A673 (cell line): ENCODE measurements at places on chromosomes 16 and 17.
A peak's percentile ranks its signal among the peaks of the same experiment; 100 is the strongest.

DNA sequence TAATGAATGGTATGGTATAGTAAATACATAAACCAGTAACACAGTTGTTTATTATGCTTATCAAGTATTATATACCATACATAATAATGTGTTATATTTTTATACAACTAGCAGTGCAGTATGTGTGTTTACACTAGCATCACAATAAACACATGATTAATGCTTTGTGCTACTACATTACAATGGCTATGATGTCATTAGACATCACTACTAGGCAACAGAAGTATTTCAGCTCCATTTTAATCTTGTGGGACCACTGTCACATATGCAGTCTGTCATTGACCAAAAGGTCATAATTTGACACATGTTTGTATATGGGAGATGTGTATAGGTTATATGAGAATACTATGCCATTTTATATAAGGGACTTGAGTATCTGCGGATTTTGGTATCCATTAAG is 32.7 kb downstream of the TRIM37 start:
- DNase-seq, result no peak

- no peak for DNase-seq
Measured at GRCh38 chr17:49935526-49936210, 33.3 kb upstream of the DLX4 start.

GRCh38 chr16:84834403-84834772 is 14.6 kb downstream of the CRISPLD2 start:
- DNase-seq, result no peak

DNA sequence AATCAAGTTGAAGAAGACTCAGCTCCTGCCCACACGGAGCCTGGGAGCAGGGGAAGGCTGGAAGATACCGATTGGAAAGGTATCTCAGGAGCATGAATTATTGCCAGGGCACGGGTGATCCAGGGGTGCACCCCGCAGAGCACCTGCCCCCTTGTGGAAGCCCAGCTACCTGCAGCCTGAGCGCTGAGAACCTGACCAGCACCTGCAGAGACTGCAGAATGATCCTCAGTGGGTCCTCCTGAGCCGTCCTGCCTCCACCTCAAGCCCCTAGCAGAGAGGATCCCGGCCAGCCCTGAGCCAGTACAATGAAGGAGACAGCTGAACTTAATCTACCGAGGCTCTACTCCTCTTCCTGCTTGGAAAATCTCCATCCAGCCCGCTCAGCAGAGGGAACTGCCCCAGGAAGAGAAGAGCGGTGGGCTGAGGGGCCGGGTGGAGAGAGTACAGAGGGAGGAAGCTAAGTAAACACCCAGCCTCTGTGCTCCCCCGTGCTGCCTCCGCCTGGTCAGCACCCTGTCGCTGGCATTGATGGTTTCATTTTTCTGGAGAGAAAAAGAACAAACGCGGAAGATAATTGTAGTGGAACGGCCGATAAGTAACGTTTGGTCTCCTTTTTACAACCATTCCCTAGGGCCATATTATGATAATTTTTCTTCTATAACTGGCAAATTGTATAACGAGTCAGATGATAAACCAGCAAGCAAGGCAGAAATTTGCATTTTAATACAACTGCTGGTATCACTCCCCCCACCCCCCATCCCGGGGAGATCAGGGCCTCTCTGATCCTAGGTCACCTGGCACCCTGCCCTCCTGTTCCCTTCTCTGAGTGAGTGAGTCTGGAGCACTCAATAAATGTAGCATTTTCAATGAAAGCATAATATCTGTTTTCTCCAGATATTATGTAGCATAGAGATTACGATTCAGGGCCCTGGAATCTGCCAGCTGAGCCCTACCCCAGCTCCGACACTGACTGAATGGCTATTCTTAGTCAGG is 204.5 kb upstream of the RPL38 start:
- peak; percentile 10 for DNase-seq

- no peak for DNase-seq
Measured at GRCh38 chr17:55606488-55606815, 95.2 kb upstream of the SMIM36 start.

- peak; percentile 4 for DNase-seq
Measured at GRCh38 chr17:36529121-36529520, 5.5 kb downstream of the MYO19 start.

- no peak for DNase-seq
Measured at GRCh38 chr16:27439271-27440018, 37.5 kb downstream of the IL21R start.

- DNase-seq, result no peak
Measured at GRCh38 chr16:84732674-84733352, 33.0 kb downstream of the USP10 start.

GRCh38 chr17:35460354-35460851 is 11.8 kb upstream of the SLFN13 start:
- DNase-seq, result no peak

DNA sequence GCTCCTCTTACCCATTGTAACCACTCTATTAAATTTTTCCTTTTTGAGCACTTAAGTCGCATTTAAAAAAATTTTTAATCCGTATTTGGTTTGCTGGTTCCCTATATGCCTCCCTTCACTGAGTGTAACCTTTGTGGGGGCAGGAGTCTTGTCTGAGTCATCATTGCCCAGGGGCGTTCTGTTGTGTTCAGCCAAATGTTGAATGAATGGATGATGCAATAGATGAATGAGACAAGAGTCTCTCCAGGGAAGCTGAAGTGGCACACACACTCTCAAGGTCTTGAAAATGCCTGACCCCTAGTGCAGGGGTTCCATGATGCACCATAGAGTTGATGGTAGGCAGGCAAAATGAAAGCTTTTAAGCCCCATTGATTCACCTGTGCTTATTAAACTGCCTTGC is 123.0 kb upstream of the RBFOX1 start:
- no peak for DNase-seq

DNA sequence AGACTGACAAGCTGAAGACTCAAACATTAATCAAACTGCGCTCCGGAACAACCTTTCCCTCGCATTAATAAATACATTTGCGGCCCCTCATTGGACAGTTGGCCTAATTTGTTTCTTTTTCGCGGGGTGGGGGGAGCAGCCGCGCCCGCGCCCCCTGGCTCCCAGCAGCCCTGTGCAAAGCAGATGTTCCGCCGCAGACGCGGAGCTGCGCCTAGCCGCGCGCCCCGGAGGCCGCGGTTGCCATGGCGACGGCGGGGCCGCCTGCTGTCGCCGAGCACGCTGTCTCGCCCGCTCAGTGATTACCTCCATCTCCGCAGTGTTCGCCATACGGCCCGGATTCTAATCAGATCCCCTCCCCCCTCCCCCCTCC is 25.5 kb downstream of the COPZ2 start:
- peak; percentile 88 for DNase-seq

DNA sequence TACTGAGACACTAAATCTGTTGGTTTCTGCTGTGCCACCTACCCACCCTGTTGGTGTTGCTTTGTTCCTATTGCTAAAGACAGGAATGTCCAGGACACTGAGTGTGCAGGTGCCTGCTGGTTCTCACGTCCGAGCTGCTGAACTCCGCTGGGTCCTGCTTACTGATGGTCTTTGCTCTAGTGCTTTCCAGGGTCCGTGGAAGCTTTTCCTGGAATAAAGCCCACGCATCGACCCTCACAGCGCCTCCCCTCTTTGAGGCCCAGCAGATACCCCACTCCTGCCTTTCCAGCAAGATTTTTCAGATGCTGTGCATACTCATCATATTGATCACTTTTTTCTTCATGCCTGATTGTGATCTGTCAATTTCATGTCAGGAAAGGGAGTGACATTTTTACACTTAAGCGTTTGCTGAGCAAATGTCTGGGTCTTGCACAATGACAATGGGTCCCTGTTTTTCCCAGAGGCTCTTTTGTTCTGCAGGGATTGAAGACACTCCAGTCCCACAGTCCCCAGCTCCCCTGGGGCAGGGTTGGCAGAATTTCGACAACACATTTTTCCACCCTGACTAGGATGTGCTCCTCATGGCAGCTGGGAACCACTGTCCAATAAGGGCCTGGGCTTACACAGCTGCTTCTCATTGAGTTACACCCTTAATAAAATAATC is 14.6 kb downstream of the STH start:
- peak; percentile 84 for DNase-seq
